Stomach (tissue), 19 donors: ENCODE measurements at places on chromosomes 16 and 17. TPM values are rescaled to one million over a fixed set of nuclear protein-coding genes. Genes with fewer than 3 reads are reported as not detected.
A peak's percentile ranks its signal among the peaks of the same experiment; 100 is the strongest.

- peaks cover 23% of the 10 kb centered on the region for H3K4me1 ChIP-seq
- H3K27me3 ChIP-seq: no peaks in the 10 kb centered on the region
- peak; percentile 89 for DNase-seq
Measured at GRCh38 chr17:15966183-15966878, 21.4 kb downstream of the ADORA2B start.

DNA sequence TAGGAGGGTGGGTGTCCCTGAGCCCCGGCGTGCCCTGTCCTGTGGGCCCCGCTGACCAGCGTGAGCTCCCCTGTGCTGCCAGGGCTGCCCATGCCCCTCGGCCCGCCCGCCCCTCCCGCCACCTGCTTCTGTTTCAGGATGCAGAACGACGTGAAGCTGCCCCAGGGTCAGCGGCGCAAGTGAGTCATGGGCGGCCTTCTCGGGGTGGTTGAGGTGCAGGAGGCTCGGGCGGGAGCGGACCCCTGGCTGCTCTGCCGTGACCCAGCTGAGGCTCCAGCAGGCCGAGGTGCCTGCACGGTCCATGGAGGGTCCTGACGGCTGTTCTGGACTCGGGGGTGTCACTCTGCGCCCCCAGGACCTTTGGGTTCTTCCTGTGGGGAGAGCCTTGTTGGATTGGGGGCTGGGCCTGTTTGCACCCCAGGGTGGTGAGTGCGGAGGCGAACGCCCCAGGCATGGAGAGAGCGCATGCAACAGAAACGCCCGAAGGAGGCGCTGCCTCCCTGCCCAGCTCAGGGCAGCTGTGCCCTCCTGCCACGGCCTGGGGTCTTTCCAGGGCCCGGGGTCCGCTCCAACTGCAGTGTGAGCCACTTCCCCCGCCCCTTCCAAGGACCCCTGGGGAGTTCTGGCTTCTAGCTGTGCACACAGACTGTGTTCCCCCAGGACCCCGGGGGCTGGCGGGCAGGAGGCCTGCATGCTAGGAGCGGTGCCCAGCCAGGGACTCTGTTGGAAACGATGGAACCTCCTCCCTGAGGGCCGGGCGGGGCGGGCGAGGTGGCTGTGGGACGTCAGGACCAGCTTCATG is 4.0 kb downstream of the SLC25A10 start:
- H3K4me1 ChIP-seq: peaks cover 28% of the 10 kb centered on the region
- H3K4me3 ChIP-seq: no peak overlapping the region
- no peak for DNase-seq
- no peaks in the 10 kb centered on the region for H3K27me3 ChIP-seq
- no peak overlapping the region for H3K27ac ChIP-seq

DNA sequence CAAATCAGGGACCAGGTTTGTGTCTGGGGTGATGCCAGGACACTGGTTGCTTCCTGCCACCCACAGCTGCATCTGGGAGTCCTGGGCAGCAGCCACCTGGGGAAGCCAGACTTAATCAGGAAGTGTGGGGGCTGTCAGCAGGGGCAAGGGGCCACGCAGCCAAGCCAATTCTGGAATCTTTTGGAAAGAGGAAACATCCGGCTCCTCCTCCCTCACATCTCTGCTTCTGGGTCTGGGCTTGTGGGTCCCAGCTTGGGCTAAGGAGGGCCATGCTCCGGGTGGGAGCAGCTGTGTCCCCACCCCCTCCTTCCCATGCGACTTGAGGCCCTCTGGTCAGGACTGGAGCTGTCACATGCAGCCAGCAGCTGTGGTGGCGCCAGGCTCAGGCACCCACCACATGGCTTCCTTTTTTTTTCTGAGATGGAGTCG is 37.0 kb upstream of the CCDC182 start:
- H3K36me3 ChIP-seq: no peaks in the 10 kb centered on the region
- peak; percentile 50 for DNase-seq

- peak; percentile 54 for DNase-seq
- H3K27me3 ChIP-seq: no peaks in the 10 kb centered on the region
- peaks cover 10% of the 10 kb centered on the region for H3K36me3 ChIP-seq
- H3K4me1 ChIP-seq: peaks cover 47% of the 10 kb centered on the region
Measured at GRCh38 chr17:81294512-81295030, 536 bp downstream of the SLC38A10 start.

DNA sequence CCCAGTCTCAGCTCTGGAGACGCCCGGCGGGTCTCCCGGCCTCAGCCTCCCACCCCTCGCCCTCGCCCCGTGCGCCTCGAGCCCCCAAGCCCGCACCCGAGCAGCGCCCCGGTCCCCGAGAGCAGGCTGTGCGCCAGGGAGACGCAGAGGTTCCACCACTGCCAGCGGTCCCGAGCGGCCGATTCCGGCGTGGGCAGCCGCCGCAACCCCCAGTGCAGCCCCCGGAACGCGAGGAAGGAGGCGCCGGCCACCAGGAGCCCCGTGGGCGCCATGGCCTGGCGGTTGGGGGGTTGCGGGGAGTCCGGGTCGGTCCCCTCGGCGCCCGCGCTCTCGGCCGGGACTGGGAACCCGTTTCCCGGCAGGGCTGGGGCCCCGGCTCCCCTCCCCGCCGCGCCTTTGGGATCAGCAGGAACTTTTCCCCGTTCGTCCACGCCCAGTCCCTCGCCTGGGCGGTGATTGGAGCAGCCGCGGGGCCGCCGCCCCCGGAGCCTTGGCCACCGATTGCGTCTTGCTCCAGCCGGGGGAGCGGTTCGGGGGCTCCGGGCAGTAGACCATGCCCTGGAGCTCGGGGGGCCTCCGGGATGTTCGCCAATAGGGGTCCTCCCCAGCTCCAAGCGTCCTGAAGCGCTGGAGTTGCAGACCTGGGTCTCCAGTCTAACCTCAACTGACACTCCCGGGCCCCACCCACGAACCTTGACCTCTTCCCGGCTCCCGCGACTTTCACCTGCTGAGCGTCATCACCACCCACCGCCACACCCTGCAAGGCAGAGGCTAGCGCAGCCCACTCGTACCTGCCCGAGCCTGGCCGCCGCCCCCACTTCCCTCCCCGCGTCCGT is at the start of gene TLCD2:
TSS of gene TLCD2 (minus strand) at position 407 of the 836 bp plus-strand sequence. CDS start at position 272, 135 bp downstream.
- peaks cover 38% of the 10 kb centered on the region for H3K36me3 ChIP-seq
- peak within 1 kb of the TSS; percentile 89 for H3K27ac ChIP-seq
- no peaks in the 10 kb centered on the region for H3K27me3 ChIP-seq

- H3K4me1 ChIP-seq: peaks cover 26% of the 10 kb centered on the region
- no peaks in the 10 kb centered on the region for H3K36me3 ChIP-seq
- H3K27ac ChIP-seq: no peak within 1 kb of the TSS
- H3K27me3 ChIP-seq: no peaks in the 10 kb centered on the region
- DNase-seq: peak; percentile 71
Measured at GRCh38 chr16:66961065-66961744, at the start of gene CES3. Gene CES3, plus strand, starts transcription at chr16:66961266. Its CDS starts 42 bp downstream, at chr16:66961308.

- H3K27me3 ChIP-seq: no peaks in the 10 kb centered on the region
- peaks cover 11% of the 10 kb centered on the region for H3K36me3 ChIP-seq
- H3K27ac ChIP-seq: peak within 1 kb of the TSS; percentile 99
- H3K4me3 ChIP-seq: peak within 1 kb of the TSS; percentile 98
Measured at GRCh38 chr17:68512247-68512959, at the start of gene PRKAR1A. Gene PRKAR1A, plus strand, starts transcription at chr17:68512430. Its CDS starts 2,970 bp downstream, at chr17:68515400.

- no peak overlapping the region for H3K27ac ChIP-seq
- no peak for DNase-seq
- no peak overlapping the region for H3K4me3 ChIP-seq
- no peaks in the 10 kb centered on the region for H3K4me1 ChIP-seq
- H3K27me3 ChIP-seq: no peaks in the 10 kb centered on the region
Measured at GRCh38 chr17:28194382-28194781, 124.6 kb upstream of the TMEM97 start.

- no peak for DNase-seq
- H3K27me3 ChIP-seq: no peaks in the 10 kb centered on the region
- H3K27ac ChIP-seq: no peak overlapping the region
- H3K36me3 ChIP-seq: no peaks in the 10 kb centered on the region
- no peaks in the 10 kb centered on the region for H3K4me1 ChIP-seq
- no peak overlapping the region for H3K4me3 ChIP-seq
Measured at GRCh38 chr16:50457423-50457822, 88.6 kb upstream of the BRD7 start.

- H3K4me1 ChIP-seq: no peaks in the 10 kb centered on the region
- H3K4me3 ChIP-seq: no peak overlapping the region
- no peak for DNase-seq
- H3K36me3 ChIP-seq: no peaks in the 10 kb centered on the region
- H3K27ac ChIP-seq: no peak overlapping the region
Measured at GRCh38 chr16:62869837-62870236, 833.6 kb upstream of the CDH8 start.

DNA sequence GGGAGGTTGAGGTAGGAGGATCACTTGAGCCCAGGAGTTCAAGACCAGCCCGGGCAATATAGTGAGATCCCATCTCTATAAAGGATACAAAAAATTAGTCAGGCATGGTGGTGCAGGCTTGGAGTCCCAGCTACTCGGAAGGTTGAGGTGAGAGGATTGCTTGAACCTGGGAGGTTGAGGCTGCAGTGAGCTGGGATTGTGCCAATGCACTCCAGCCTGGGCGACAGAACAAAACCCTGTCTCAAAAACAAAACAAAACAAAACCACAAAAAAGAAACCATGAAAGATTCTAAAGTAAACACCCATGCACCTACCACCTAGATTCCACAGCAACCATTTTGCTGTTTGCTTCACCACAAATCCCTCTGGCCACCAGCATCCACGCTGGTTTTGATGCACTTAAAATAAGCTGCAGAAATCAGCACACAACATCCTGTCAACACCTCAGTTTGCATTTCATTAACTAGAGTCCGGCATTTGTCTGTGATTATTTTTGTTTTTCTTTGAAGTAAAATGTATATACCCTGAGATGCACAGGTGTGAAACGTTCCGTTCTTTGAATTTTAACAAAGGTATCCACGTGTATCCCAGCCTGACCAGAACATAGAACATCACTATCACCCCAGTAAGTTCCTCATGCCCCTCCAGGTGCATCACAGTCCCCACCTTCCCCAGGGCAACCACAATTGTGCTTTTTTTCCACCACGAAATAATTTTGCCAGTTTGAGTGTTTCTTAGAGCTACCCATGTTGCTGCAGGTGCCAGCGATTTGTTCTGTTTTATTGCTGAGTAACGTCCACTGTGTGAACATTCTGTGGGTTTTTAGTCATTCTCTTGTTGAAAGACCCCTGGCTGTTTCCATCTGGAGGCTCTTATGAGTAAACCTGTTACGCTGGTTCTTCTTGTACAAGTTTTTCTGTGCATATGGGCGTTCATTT is 191.5 kb downstream of the SEC14L1 start:
- DNase-seq: peak; percentile 30
- H3K4me3 ChIP-seq: peak overlapping the region; percentile 24
- H3K27me3 ChIP-seq: no peaks in the 10 kb centered on the region

DNA sequence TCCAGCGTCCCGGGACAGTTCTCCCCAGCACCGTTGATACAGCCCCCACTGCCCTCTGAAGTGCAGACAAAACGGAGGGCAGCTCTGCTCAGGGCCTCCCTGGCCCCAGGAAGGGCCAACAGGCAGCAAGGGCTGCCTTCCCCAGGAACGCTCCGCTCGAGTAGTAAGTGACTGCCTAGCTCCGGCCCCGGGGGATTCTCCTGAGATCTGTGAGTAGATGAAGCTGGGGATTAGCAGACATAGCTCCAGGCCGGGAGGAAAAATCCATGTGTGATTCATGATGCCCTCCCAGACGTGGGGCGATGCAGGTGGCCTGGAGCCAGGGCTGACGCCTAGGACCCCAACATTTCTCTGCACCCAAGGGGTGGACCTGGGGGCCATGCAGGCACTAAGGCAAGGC is 85.3 kb downstream of the ENGASE start:
- no peaks in the 10 kb centered on the region for H3K36me3 ChIP-seq
- no peaks in the 10 kb centered on the region for H3K4me1 ChIP-seq
- no peak overlapping the region for H3K4me3 ChIP-seq
- peaks cover 97% of the 10 kb centered on the region for H3K27me3 ChIP-seq

DNA sequence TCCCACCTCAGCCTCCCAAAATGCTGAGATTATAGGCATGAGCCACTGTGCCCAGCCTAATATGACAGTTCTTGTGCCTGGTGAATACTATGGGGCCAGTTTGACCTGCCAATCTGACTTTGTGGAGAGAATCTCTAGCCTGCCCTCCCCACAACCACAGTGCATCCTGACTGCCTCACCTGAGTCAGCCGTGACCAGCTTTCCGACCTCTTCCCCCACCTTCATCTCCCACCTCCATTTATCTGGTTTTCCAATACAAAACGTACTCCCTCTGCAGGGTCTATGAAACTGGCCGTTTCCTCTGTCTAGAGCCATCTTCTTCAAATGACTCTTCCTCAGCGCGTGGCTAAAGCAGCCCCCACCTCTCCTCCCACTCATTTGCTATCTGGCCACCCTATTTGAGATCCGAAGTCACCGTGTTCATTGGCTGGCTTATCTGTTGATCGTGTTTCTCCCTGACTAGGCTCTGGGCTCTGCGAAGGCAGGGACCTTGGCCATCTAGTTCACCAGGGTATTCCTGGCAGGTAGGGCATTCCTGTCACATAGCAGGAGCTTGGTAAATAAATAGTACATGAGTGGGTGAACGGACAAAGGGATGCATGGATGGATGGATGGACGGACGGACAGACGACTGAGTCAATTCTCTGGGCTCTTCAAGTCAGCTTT is 22.3 kb upstream of the PLLP start:
- peaks cover 23% of the 10 kb centered on the region for H3K4me1 ChIP-seq
- no peak for DNase-seq
- no peak overlapping the region for H3K27ac ChIP-seq
- no peaks in the 10 kb centered on the region for H3K27me3 ChIP-seq
- no peaks in the 10 kb centered on the region for H3K36me3 ChIP-seq

DNA sequence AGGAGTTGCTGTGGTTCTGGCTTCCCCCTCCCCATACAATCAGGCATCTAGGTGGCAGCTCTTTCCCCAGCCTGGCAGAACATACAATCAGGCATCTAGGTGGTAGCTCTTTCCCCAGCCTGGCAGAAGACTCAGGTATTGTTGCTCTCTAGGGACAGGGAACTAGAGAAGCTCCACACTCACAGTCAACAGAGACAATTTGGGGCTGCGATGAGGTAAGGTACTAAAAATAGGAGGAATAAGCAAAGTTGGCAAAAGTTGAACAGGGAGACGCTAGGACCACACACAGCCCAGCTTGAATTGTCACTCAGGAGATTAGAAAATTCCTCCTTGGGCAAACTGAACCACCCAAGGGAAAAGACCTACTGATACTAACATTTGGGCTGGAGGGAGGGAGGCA is 315.5 kb upstream of the CDH5 start:
- H3K36me3 ChIP-seq: no peaks in the 10 kb centered on the region
- no peak overlapping the region for H3K4me3 ChIP-seq
- no peak for DNase-seq
- no peak overlapping the region for H3K27ac ChIP-seq
- H3K27me3 ChIP-seq: no peaks in the 10 kb centered on the region

DNA sequence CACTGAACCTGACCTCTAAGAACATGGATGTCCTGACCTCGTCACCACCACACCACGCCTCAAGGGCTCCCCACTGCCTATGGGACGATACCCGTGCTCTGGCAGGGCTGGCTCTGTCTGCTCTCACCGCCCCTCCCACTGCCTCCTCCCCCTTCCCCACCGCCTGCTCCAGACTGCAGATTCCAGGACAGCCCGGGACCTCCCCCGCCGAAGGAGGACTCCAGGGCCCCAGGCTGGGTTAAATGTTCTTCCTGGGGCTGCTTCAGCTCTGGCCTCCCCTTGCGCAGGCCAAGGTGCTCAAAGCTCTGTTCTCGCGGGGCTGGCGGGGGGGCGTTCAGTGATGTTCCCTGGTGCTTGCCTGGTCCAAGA is 3.1 kb downstream of the NPW start:
- H3K36me3 ChIP-seq: no peaks in the 10 kb centered on the region
- peak overlapping the region; percentile 38 for H3K4me3 ChIP-seq
- peaks cover 39% of the 10 kb centered on the region for H3K4me1 ChIP-seq
- peak overlapping the region; percentile 6 for H3K27ac ChIP-seq
- peaks cover 20% of the 10 kb centered on the region for H3K27me3 ChIP-seq
- peak; percentile 79 for DNase-seq

Gene NR1D1
- 2.9 TPM for total RNA-seq

Gene CRYM
- not detected for total RNA-seq

Gene FBXW10
- 0.18 TPM for total RNA-seq

Gene CCL2
- total RNA-seq: 22.0 TPM

Gene HOXB6
- total RNA-seq: 18.0 TPM

Gene CDK3
- total RNA-seq: 20.4 TPM

Gene HAP1
- total RNA-seq: not detected

Gene PRR14
- 31.7 TPM for total RNA-seq

Gene SPATA32
- total RNA-seq: not detected
